ENCODE measurements at places on chromosomes 3 and 15.
A peak's percentile ranks its signal among the peaks of the same experiment; 100 is the strongest.

DNA sequence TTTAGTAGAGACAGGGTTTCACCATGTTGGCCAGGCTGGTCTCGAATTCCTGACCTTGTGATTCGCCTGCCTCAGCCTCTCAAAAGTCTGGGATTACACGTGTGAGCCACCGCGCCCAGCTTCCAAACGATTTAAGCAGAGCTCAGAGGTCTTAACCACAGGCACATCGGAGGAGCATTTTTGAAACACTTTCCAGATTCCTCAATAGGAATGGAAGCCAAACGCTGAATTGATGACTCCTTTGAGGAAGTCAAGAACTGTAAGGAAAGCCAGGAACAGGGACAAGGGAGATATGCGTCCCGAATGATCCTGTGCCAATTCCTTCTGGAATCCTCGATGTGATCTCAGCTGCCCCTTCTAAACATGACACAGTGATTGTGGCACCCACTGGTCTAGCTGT is 40.0 kb downstream of the TRH start:
- DNase-seq: no peak

DNA sequence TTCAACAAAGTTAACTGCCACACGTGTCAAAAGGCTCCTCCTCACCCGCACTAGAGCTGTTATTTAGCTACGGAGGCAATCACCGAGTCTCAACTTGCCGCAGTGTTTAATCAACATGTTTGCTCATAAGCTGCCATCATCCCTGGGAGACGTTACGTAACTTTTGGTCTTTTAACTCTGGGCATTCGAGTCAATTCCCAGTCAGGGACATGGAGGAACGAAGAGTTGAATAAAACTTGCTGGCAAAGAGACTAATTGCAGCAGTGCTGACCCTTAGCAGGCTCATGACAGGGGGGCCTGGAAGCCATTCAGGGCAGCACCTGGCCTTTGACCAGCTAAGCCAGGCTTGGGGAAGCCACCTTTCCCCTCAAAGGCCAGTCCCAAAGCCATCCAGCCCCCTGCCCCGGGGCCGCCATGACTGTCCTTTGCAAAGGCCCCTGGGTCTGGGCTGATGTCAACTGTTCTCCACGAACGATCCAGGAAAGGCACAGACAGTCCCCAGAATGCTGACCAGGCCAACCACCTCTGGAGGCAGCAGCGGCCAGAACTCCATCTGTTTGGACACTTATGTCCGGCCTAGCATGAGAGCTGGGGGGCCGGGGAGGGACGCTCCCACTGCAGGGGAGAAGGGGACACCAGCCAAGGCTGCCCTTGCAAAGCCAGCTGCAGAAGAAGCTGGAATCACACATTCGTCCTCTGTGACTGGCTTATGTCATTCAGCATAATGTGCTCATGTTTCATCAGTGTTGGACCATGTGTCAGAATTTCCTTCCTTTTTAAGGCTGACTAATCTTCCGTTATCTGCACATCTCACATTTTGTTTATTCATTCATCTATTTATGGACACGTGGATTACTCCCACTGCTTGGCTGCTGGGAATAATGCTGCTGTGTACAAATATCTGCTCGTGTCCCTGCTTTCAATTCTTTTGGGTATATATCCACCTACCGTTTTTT is 43.7 kb downstream of the PCSK6 start:
- no peak for DNase-seq

DNA sequence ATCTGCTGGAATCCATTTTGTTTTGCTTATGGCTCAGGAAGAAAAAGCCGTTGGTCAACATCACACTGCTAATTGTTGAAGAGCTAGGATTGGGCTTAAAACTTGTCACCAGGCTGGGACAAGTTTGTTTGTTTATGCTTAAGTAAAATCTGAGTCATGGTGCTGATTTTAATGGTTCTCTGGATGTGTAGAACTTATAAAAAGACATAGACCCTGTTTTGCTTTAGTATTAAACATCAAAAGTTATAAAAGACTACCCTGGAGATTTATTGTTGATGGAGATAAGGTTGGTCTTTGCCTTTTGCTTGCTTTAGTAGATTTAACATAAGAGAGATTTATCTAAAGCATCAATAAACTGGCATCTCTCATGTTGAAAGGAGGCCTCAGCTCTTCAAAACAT is 348.2 kb upstream of the GOLIM4 start:
- no peak for DNase-seq

GRCh38 chr15:89971592-89971997 is 29.5 kb upstream of the ZNF710 start:
- DNase-seq: peak; percentile 19

- no peak for DNase-seq
Measured at GRCh38 chr3:154794391-154794790, 285.7 kb upstream of the MME start.

DNA sequence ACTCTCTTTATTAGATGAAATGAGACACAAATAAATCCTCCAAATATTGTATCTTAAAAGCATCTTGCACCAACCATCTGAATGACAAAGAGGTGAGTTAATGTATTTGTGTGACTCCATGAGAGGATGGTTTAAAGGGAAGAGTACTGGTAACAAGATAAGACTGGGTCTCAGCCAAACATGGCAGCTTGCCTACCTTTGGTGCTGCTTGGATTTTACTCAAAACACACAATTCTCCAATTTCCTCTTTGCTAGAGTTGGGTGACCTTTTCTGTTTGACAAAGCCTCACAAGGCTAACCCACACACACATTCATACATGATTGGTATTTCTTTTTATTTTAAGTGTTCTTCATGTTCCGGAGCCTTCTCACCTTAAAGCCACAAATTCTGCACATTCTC is 506.4 kb downstream of the FGF12 start:
- no peak for DNase-seq

DNA sequence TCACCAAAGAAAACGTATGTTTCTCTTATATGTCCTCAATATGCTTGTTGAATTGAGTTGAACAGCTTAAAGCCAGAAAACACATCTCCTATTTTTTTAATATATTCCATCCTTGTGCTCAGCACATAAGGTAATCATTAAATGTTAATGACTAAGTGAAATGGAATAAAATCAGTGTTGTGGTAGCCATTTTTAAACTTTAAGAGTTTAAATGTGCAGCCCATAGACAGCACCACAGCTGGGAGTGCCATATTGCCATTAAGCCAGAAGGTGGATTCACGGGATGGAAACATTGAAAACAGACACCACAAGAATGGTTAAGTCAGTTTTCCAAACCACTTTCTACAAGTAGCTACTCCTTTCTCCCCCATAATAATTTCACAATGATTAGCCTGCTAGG is 76.8 kb upstream of the C15orf61 start:
- DNase-seq: no peak

GRCh38 chr15:52498706-52499105 is 30.0 kb downstream of the MYO5A start:
- no peak for DNase-seq

DNA sequence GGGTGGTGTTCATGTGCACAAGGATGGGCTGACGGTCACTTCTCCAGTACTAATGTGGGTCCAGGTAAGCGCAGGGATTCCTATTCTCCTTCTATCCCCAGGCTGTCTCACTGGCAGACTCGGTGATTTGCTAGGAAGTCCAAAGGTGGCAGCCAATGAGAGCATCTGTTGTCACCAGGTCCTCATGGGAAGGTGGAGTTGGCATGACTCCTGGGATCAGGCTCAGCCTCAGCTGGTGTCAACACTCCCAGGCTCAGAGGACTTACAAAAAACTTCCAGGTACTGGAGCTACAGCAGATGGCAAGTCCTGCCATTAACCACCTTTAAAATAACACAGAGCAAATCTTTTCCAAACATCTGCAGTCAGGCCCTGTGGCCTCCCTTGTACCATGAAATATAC is 13.8 kb downstream of the XYLB start:
- no peak for DNase-seq

GRCh38 chr15:27575521-27575920 is 523.6 kb downstream of the OCA2 start:
- no peak for DNase-seq

GRCh38 chr3:97694876-97695275 is 69.7 kb upstream of the ARL6 start:
- DNase-seq: no peak

DNA sequence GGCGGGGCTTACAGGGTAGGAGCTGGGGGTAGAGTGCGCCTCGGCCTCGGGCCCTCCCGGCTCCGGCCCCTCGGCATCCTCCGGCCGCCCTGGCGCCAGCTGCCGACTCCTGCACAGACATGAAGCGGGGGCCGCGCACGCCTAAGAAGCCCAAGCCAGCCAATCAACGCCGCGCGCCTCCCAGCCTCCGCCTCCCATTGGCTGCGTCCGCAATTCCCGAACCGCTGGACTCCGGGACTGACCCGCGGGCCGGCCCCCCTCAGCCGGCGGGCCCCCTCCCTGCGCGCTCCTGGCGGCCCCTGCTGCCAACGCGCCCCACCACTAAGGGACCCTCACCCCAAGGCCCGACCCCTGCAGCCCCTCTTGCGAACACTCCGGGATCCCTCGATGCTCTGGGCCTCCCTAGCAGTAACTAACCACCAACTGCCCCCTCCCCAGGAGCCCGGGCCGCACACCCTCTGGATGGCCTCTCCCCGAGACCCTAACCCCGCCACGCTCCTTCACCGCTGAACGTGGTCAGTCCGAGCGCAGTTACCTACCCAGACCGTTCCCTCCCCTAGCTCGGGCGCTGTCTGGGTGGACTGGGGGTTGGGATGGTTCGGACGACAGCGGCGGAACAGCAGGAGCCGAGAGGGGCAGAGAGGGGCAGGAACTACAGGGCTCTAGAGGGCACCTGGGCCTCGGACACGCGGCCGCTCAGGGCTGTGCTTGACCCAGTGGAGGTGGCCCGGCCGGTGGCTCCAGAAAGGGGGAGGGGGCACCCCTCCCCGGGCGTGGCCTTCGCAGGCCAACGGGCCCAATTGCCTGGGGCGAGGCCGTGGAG is 5.0 kb downstream of the GATA2 start:
- no peak for DNase-seq

DNA sequence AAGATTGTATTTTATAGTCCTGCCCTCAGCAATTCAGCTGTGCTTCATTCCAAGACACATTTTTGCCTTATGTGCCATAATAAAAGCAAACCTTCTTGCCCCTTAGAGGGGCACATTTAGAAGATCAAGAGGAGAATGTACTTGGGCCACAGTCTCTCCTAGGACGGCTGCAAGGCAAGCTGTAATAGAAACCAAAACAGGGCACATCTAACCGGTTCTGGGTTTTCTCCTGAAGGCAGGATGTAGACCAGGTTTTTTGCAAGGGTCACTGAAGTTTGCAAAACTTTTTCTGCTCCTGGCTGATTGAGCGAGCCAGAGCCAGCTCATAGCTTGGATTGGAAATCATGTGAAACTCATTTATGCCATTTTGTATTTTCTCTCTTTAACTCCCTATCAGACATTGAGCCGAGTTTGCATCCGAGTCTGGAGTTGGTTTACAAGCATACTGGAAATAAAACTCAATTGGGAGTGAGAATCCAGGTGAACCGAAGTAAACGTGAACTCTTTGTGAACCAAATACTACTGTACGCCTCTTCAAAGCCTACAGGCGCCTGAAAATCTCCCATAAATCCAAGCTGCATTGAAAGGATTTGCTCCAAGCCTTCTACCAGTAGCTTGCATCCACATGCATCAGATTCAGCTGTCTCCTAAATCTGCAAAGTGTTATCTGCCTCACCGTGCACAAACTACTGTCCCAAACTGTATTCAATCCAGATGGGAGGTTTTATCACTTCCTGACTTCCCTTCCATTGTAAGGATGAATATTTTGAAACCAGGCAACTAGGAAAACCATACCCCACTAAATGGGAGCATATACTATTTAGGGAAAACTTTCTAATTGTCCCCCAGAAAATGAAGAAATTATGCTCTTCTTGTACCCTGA is 60.9 kb upstream of the TSC22D2 start:
- no peak for DNase-seq

DNA sequence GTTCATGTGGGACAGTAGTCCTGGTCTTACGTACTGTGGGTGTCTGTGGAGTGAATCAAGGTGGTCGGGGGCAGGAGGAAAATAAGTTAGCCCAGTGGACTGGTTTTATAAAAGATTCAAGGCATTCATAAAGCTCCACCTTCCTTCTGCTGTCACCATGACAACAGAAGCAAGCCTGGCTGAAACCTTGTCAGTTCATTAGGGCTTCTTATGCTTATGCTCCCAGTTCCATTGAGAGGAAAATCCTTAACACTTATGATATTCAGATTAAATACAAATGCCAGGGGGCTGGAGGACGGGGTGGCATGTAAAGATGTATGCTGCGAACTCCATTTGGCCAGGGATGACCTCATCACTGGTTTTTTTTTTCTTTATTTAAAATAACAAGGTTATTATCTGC is 283.1 kb upstream of the ATP10A start:
- no peak for DNase-seq

DNA sequence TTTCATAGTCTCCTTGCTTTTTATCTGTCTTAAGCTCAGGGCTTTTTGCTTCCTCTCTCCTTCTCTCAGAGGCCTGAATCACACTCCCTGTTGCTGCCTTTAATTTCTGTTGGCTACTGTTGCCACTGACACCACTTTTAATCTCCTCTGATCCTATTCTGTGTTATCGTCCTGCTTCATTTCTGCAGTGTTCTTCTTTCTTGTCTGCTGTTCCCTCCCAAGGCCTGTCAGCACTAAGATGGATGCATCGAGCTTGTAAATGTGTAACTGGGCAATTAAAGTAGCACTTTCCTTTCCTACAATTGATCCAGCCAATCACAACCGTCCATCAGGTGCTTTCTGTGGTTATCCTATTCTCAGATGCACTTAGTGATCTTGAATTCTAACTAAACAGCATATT is 71.3 kb upstream of the VEPH1 start:
- DNase-seq: no peak

- DNase-seq: no peak
Measured at GRCh38 chr3:63386568-63386967, 108.5 kb downstream of the SYNPR start.

- no peak for DNase-seq
Measured at GRCh38 chr3:135802171-135802570, 163.4 kb upstream of the PPP2R3A start.

DNA sequence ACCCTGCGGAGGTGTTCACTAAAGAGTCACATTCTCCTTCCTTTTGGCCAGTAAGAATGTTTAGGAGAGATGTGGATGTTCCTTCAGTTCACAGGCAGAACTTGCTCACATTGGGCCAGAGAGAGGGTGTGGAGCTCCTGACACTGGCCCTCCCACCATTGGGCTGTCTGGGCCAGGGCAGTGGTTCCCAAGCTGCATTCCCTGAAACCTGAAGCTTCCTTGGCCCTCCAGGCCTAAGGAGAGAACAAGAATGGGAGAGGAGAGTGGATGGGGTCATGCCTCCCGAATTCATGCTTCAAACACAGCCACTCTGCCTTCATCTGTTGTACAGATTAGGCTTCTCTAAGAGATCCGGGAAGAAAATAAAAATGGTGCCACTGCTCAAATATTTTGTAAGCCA is 257.4 kb downstream of the RORA start:
- no peak for DNase-seq

DNA sequence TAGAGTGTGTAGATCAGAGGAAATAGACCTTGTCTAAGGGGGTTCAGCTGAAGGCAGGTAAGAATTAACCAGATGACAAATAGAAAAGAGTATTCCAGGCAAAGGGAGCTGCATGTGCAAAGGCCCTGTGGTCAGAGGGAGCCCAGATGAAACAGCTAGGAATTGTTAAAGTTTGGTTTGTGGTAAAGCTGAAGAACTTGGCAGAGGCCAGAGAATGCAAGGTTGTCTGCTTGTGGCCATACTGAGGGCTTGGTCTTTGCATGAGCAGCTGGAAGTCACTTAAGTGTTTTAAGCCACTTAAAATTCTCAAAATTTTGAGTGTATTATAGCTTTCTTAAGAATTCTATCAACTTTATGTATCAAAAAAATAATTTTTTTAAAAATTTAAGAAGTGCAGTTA is 116.5 kb downstream of the NEK10 start:
- no peak for DNase-seq
